ENCODE measurements at places on chromosomes 3 and 15. TPM values are rescaled to one million over a fixed set of nuclear protein-coding genes. Genes with fewer than 3 reads are reported as not detected.

ACTRT3 gene
- total RNA-seq: 1.6 TPM

TEX55 gene
- not detected for total RNA-seq

PROS1 gene
- 10.0 TPM for total RNA-seq

LMAN1L gene
- total RNA-seq: not detected

CD200R1 gene
- total RNA-seq: 2.9 TPM

EPHA3 gene
- 0.40 TPM for total RNA-seq

ARGFX gene
- not detected for total RNA-seq

UNC45A gene
- 48.9 TPM for total RNA-seq

SNTN gene
- total RNA-seq: not detected

SMCO1 gene
- total RNA-seq: not detected

ITPKA gene
- 0.16 TPM for total RNA-seq

GABRR3 gene
- not detected for total RNA-seq

PPP1R14D gene
- total RNA-seq: not detected

ACOX2 gene
- 14.3 TPM for total RNA-seq

DLEC1 gene
- total RNA-seq: 0.08 TPM

MAGI1 gene
- 13.7 TPM for total RNA-seq

TMEM42 gene
- 10.1 TPM for total RNA-seq

TRIM59 gene
- total RNA-seq: 10.3 TPM

UROC1 gene
- total RNA-seq: not detected

ITIH1 gene
- total RNA-seq: 0.12 TPM

CHRFAM7A gene
- not detected for total RNA-seq

ZBTB47 gene
- 3.7 TPM for total RNA-seq

ALDH1L1 gene
- total RNA-seq: 4.5 TPM

TMCO5A gene
- total RNA-seq: not detected

FGF12 gene
- 0.72 TPM for total RNA-seq

SIDT1 gene
- total RNA-seq: 1.5 TPM

ZIC1 gene
- total RNA-seq: 0.36 TPM

MAPKBP1 gene
- 26.1 TPM for total RNA-seq

OR5K2 gene
- total RNA-seq: not detected

SH3GL3 gene
- 3.3 TPM for total RNA-seq

SERPINI2 gene
- not detected for total RNA-seq

DNAH1 gene
- total RNA-seq: 1.6 TPM

PAK6 gene
- 25.3 TPM for total RNA-seq

ANKUB1 gene
- not detected for total RNA-seq

KBTBD8 gene
- 2.2 TPM for total RNA-seq

DAZL gene
- total RNA-seq: not detected

FBXW12 gene
- not detected for total RNA-seq

SLC22A13 gene
- total RNA-seq: 0.64 TPM

PLSCR5 gene
- total RNA-seq: not detected

GOLGA6L10 gene
- 3.9 TPM for total RNA-seq

KNG1 gene
- total RNA-seq: not detected

SHF gene
- total RNA-seq: 1.6 TPM

SLC25A26 gene
- total RNA-seq: 14.4 TPM

TOP2B gene
- 52.7 TPM for total RNA-seq

GLCE gene
- 16.0 TPM for total RNA-seq

ZNF280D gene
- total RNA-seq: 14.6 TPM

TMIE gene
- 1.6 TPM for total RNA-seq

CLCN2 gene
- total RNA-seq: 3.4 TPM

QTRT2 gene
- 19.8 TPM for total RNA-seq

GPR149 gene
- total RNA-seq: not detected

STAG1 gene
- total RNA-seq: 19.3 TPM

CCDC50 gene
- total RNA-seq: 18.7 TPM

TRAIP gene
- total RNA-seq: 5.5 TPM

EFL1 gene
- total RNA-seq: 14.5 TPM

TM6SF1 gene
- total RNA-seq: 0.48 TPM

Data from esophagus mucosa (tissue), 1 donor.